GM12864 (cell line): ENCODE measurements at places on chromosomes 13 and 19.

DNA sequence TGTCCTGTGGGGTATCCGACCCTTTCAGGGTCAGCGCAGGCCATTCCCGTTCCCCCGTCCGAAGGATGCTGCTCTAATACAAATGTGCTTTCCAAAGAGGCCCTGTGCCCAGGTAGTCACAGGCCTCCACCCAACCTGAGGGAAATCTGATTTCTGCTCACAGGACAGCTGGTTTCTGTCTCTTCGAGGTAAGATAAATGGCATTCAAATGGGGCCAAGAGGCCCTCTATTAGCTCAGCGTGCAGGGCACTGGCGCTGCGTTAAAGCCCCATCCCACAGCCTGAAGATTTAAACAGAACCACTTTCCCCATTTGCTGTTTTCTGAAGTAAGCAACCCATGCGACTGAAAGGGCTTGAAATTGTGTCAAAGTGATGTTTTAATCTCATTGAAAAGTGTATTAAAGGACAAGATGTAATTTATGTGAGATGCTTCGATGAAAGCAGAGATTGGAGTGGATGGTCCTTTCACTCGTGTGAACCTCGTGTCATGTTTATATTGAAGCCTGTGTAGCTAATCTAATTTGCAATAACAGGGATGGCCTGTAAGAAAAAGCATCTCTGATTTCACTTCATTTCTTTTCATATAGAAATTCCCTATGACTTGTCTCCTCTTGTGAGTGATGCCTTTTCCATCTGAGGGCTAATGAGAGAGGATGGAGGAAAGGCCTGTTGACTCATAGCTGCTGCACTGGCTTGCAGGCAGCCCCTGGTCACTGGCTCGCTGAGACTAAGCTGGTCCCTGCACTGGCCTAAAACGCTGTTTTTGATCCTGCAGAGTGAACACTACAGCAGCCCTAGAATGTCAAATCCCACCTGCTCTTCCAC, 7.3 kb upstream of the SOX1 start:
- DNase-seq, result no peak

GRCh38 chr13:102517959-102518358, 78.8 kb upstream of the TPP2 start:
- no peak for DNase-seq

DNA sequence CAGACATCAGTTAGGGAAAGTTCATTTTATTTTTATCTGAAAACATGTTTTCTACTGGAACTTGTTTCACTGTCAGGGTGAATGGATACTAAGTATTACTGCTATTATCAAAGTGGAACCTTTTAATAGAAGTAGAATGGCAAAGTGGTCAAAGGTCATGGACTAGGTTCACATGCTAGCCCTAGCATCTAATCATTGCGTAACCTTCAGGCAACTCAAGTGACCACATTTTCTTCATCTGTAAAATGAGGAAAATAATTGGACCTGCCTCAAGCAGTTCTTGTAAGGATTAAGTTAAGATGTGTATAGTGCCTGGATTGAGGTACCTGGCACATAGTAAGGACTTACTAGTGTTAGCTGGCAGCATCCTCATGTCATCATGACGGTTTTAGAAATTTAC, 5.0 kb downstream of the ZFP28 start:
- DNase-seq, result no peak

GRCh38 chr19:5593343-5594255, 25.8 kb upstream of the TINCR start:
- DNase-seq, result no peak

DNA sequence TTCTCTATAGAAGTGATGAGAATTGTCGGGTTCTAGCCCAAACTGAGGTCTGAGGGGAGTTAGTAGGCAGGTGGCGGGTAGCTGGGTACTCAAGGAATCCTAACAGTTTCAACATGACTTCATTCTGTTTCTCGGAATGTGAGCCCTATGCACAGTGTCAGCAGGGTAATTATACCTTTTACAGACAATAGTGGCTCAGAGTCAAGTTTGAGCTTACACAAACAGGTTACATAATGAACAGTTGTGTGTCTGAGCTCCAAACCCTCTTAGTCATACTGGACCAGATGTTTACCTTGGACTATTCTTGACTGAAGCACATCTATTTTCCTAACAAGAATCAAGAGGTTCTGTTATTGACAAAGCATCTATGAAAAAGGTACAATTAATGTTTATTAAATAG, 1066.7 kb upstream of the PCDH20 start:
- DNase-seq, result no peak

- no peak for DNase-seq
Observed at GRCh38 chr19:40576151-40576584, 505 bp upstream of the SHKBP1 start.

DNA sequence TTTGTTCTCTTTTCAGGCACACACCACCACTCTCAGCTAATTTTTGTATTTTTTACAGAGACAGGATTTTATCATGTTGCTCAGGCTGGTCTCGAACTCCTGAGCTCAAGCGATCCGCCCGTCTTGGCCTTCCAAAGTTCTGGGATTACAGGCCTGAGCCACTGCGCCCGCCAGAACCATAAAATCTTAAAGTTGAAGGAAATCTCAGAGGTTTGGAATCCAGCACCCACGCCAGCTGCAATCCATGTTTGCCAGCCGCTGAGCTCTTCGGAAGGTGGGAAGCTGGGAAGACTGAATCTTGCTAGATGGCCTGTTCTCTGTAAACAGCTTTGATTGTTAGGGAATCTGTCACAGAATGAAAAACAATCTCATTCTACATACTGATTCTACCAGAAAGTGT, 38.5 kb downstream of the SPATA13 start:
- DNase-seq, result no peak

DNA sequence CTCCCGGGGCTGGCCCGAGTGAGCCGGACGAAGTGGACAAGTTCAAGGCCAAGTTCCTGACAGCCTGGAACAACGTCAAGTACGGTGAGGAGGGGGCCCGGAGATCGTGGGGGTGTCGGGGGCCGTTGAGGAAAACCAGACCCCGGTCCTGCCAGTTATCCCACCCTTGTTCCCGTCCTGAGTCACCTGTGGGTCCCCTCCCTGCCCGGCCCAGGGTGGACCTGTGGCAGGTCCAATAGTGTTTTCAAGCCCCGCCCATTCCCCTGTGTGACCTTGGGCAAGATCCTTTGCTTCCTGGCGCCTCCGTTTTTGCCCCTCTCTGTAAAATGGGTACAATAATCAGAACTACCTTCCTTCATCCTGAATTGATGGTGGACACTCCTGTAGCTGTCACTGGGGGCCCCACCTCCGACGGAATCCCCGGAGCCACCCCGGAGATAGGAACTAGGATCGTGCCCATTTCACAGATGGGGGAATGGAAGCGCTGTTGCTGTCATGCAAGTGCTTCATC, 593 bp downstream of the ATG4D start:
- no peak for DNase-seq

DNA sequence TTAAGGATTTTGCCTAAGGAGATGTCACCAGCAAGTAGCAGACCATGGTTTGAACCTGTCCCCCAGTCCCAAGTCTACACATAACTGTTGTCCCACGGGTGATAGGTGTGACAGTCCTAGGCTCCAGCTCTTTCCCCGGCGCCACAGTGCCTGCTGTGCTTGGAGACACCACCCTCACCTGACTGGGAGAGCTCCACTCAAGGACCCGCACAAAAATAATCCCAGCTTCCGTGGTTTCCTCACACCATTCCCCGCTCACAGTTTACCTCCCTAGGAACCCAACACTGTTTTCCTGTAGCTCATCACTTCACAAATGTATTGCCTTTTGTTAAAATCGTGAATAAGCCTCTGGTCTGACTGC, 19.8 kb upstream of the RASA3 start:
- DNase-seq, result no peak

DNA sequence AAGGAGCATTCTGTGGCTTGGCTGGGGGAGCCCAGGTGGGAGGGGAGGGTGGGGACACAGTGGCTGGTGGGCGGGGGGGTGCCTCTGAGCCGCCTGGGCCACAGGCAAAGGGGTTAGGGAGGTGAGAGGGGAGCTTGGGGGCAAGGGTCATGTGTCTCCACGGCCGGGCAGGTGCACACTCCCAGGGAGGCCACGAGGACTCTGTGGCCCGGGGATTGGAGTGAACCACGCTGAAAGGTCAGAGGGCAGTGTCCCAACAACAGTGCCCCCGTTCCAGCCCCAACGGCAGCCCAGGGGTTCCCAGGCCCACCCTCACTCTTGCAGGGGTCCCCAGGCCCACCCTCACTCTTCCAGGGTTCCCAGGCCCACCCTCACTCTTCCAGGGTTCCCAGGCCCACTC, 9.6 kb downstream of the C2CD4C start:
- no peak for DNase-seq

- no peak for DNase-seq
Observed at GRCh38 chr19:49411681-49412326, 11.4 kb downstream of the PTH2 start.

DNA sequence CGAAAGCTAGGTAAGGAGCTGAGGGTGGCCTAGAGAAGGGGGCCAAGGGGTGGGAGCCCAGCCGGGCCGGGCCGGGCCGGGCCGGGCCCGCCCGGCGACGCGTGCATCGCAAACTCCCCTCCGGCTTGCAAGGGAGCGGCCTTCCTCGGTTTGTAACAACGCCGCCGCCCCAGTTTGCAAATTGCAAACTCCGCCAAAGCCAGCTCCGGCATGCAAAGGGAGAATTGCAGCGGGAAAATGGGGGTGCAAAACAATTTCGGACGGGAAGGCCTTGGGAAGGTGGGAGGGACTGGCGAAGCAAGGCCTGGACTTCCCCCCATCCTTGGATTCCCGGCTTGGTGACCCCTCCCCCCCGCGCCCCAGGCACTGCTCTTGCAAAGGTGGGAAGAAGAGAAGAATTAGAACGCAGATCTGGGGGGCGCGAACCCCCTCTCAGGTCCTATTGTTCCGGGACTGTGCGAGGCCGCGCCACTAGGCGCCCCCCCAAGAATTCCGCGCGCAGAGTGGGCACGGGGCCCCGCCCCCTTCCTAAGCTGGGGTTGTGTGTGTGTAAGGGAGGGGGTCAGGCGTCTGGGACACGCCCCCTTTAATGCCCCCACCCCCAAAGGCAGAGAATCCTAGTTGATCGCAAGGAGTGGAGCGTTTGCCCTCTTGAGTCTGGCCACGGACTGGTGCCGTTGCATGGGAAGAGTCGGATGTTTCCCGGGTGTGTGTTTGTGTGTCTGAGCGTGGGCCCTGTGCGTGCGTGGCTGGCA, 926 bp downstream of the PRR12 start:
- no peak for DNase-seq

GRCh38 chr19:50030225-50030624, 4.4 kb downstream of the ZNF473 start:
- no peak for DNase-seq

DNA sequence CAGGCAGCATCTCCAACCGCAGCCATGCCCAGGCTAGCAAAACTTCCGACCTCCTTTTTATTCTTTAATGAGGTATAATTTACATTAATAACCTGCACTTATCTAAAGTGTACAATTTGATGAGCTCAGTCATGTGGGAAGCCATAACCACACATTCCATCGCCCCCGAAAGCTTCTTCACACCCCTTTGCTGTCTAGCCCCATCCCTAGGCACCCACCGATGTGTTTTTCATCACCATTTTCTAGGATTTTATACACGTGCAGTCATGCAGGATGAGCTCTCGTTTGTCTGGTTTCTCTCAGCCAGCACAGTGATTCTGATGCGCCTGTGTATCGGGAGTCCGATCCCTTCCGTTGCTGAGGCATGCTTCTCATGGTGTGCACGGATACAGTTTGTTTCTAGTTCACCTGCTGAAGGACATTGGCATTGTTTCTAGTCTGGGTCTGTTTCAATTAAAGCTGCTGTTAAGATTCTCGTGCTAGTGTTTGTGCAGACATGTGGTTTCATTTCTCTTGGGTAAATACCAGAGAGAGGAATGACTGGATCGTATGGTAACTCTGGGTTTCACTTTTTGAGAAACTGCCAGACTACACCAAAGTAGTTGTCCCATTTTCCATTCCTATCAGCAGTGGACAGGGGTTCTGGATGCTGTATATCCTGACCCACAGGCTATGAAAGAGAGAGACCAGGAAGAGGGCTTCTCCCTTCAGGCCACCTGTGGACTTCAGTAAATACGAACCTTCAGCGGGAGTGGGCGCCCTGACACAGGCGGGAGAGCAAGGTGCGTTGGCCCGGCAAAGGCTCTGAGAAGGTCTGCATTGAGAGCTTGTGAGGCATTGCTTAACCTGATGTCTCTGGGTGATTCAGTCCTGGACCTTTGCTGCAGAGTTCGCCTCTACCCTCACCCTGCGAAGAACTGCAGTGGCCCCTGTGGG, 4.9 kb downstream of the AP1M1 start:
- no peak for DNase-seq

DNA sequence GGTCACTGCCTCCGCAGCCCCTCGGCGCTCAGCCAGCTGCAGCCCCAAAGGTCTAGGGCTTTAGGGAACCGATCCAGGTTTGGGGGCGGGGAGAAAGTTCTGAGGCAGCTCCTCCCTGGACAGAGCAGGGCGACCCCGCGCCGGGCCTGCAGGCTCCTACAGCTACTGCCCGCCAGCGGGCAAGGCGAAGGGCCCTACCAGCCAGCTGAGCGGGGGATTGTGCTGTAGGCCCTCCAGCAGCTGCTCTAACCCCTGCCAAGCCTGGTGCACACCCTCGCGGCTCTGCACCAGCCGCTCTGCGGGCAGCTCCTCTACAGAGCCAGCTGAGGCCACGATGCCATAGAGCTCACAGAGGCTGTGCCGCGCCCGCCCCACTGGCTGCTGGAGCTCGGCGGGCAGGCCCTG, 14.0 kb downstream of the PLIN4 start:
- no peak for DNase-seq

DNA sequence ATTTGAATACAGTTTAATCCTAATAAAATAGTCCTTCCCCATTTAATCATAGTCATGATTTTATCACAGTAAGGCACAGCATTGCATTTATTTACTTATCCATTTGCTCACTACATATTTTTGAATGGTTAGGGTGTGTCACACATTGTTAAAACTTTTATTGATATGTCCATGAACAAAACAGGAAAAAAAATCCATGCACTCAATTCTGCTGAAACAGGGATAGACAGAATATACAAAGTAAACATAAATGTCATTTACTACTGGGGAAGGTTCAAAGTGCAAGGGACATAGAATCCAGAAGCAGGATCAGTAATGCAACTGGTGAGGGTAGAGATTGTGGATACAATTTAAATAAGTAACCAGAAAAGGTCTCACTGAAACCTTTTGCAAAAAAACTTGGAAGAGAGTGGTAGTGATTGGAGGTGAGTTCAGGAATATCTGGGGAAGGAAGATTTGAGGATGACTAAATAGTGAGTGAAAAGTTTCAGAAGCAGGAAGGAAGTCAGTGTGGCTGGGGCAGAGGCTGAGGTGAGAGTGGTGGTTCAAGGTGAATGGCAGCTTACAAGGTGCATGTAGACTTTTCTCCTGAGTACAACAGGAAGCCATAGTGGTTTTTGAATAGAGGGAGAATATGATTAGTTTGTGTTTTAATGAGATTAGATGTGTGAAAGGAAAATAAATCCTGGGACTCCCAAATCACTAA, 387.2 kb upstream of the ATXN8OS start:
- DNase-seq, result no peak
